ENCODE measurements at places on chromosomes 2 and 18. TPM values are rescaled to one million over a fixed set of nuclear protein-coding genes. Genes with fewer than 3 reads are reported as not detected.

DNAJC5G gene
- 1.0 TPM for total RNA-seq

BMP10 gene
- not detected for total RNA-seq

CCDC74B gene
- total RNA-seq: 1.4 TPM

PRADC1 gene
- 23.5 TPM for total RNA-seq

CAPN14 gene
- total RNA-seq: 0.09 TPM

ALPP gene
- not detected for total RNA-seq

ELOA2 gene
- total RNA-seq: not detected

Measured in posterior vena cava (tissue), 2 donors.